ENCODE measurements at places on chromosomes 2 and 18.

- DNase-seq = no peak
These were observed 14.8 kb upstream of the C2orf66 start for GRCh38 chr2:196823750-196824522.

DNA sequence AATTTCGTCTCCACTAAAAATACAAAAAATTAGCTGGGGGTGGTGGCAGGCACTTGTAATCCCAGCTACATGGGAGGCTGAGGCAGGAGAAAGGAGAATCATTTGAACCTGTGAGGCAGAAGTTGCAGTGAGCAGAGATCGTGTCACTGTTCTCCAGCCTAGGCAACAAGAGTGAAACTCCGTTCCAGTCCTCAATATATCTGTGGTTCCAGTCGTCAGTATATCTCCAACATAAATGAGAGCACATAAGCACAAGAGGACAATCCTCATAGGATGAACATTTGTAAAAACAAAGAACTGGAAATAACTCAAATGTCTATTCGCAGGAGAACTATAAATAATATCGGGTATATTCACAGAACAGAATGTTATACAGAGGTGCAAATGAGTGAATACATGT is 13.1 kb upstream of the PLEK start:
- no peak for DNase-seq

DNA sequence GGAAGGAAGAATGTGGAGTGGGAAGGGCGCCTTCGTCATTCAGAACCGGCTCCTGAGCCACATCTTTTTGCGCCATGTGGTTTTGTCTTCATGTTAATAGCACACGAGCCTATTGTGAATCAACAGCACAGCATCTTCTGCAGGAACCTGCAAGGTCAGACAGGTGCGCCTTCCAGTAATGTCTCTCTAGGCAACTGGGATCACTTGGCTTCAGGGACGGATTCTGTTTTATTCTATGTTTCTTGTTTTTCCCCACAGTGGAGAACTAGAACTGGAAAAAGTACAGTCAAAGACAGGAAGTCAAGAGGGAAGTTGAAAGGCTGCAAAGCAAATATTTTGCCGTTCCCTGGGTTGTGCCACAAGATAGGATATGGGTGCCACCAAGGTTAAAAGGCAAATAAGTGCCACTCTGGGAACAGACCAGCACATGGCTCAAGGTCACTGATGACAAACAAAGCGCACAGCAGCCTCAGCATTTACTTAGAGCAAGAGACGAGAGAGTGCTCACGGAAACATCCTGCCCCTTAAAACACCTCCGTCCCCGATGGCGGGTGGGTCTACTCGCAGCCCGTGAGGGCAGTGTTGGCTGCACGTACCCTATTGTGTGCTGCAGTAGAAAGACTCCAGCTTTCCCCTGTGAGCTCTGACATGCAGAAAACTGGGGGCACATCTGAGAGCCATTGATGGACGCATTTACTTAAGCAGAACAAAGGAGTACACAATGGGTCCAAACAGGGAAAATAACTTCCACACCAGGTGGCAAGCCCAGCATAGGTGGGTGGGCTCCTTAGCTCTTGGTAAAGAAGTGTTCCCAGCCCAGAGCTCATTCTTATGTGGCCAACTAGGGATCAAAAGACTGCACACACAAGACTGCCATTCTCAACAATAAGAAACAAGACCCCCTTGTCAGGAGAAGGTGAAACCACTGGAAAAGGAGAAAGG is 107.2 kb upstream of the PARD3B start:
- no peak for DNase-seq

GRCh38 chr18:459814-460593 is 40.5 kb downstream of the COLEC12 start:
- no peak for DNase-seq

- DNase-seq = no peak
These were observed 32.0 kb upstream of the CAB39 start for GRCh38 chr2:230680463-230681170.

DNA sequence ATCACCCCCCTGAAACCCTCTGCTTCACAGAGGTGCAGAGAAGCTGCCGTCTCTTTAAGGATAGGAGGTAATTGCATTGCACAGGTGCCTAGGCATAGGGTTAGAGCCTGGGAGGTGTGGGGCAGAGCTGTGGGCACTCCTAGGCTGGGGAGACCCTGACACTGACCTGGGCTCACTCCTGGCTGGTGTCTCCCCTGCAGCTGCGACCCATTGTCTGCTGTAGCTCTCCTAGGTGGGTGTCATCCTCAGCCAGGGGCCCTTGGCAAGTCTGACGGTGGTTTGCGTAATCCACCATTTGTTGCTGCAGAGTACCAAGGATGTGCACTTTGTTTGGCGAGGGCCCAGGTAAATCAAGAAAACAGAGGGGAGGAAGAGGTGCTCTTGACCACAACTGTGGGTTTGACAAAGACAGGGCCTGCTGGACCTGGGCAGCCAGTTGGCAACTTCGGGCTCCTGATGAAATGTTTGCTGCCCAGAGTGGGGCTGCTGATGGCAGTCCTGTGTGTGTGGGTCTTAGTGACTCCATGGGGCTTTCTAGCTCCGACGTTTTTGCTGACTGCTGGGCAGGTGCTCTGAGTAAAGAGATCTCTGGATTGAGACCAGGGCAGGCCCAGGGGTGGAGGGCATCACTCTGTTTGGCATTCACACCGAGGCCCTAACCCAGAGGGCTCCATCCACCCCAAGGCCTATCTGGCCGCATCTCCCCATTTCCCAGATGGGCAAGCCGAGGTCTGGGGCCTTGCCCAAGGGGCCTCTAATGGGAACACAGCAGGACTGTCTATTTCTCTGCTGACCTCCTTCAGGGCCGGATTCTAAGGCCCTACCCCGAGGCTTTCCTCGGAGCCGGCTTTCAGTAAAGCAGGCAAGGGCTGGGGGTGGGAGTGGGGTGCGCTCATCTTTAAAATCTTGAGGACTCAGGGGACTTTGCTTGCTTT is 67.7 kb downstream of the EDAR start:
- no peak for DNase-seq

DNA sequence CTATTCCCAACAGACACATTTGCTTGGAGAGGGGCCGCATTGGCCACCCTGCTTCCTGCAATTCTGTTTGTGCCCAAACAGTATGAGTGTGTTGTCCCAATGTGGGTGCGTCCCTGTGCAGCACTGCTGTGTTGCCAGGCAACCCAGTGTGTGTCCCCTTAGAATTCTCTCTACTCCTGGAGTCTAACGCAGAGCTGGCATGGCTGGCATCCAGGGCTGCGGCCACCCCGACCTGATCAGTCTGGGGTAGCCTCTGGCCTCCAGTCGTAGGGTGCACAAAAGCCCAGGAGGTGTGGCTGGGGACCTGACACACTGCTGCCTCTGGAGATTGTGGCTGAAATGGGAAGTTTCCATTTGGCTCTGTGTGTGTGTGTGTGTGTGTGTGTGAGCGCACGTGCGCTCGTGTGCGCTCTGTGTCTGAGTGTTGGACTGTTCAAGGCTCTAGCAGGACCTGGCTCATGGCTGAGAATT is 48.0 kb downstream of the TEX44 start:
- DNase-seq = no peak

GRCh38 chr18:45771587-45772480 is 47.9 kb downstream of the SLC14A1 start:
- no peak for DNase-seq

DNA sequence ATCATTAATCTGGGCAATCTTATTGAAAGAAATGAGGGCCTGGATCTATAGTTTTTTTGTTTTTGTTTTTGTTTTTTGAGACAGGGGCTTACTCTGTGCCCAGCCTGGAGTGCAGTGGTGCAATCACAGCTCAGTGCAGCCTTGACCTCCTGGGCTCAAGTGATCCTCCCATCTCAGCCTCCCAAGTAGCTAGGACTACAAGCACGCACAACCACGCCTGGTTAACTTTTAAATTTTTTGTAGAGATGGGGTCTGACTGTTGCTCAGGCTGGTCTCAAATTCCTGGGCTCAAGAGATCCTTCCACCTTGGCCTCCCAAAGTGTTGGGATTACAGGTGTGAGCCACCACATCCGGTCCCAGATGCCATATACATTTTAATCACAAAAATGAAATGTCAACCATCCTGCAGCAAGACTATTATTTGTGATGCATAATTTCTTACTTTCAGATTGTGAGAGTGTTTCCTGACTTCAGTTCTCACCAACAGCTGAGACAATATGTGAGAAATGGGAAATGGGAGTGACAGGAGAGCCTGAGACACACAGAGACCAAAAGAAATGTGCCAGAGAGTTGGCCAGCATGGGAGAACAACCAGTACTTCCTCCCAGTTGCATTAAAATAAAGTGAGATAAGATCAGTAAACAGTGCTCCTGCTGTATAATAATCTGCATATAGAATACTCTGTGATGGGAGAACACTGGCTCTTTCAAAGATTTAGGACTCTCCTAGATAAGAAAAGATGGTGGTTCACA is 87.6 kb downstream of the METTL8 start:
- DNase-seq = no peak

DNA sequence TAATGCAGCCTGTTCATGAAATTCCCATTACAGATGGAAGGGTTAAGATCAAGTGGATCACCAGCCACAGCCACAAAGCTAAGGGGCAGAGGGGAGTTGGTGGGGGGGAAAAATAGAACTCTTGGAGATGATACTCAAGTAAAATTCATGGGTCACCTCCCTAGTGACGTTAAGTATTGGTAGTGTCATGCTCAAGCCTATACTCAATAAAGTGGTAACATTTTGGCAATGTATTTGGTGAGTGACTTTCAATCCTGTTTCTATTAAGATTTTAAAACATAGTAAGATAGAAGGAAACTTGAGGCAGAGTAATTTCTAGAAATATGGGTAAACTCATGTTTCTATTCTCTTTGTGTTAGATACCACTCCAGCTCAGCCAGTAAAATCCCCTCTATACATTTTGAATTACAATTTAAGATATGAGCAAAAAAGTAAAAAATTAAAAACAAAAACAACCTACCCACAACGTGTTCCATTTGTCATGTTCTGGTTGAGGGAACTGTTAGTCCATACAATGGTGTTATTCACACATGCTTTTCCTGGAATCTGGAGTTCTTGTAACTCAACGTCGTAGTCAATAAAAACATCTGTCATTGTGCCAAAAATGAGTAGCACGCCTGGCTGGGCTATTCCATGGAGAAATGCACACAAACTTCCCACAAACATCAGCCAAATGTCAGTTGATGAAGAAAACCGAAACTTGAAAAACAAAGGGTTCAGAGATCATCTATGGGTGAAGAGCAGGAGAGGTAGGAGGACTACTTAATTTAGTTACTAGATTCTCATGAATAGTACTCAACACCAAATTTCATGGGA is 18.1 kb downstream of the ABCB11 start:
- DNase-seq = no peak

DNA sequence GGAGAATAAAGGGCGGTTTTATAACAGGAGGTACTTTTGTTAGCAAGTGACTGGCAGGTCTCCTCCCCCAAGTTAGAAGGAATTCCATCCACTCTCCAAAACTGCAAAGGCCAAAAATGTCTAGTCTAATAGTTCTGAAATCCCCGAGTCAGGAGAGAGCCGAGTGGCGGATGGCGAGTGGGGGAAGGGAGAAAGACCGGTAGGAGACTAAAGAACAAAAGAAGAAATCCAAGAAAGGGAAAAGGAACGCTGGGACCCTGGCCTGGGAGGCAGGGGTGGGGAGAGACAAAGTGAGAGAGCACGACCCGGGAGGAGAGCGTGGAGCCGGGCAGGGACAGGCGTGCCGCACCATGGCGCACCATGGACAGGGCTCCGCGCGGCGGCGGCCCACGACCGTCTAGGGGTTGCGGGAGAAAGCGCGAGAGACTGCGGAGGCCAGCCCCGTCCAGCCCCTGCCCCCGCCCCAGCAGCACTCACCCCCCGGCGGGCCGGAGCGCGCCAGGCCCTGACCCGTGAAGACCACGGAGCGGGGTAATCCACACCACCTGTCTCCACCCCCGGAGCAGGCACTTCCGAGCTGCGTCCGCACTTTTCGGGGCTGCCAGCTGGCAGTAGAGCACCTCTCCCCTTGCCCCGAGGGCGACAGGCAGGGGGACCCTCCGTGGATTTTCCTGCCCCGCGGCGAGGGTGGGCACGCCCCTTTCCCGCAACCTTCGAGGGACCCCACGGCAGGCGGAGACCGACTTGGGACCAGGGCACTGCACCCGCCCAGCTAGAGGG is 1.6 kb downstream of the CDH2 start:
- peak; percentile 48 for DNase-seq

GRCh38 chr2:64595397-64596176 is 58.1 kb downstream of the SERTAD2 start:
- DNase-seq = peak; percentile 32

DNA sequence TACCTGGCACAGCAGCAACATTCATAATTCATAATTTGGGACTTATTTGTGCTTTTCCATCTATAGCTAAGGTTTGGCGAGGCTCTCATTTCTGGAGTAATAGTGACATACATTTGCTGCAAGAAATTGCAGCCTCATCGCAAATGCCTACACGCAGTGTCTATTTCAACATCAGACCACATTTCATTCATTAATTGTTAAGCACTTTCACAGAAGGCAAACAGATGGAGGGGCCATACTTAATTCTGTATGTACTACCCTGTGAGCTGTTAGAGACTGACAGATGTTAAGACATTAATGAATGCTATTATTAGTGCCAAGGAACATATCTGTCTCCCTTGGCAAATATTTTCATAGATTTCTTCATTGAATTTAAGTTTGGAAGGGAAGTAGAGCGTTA is 125.7 kb downstream of the UXS1 start:
- no peak for DNase-seq

DNA sequence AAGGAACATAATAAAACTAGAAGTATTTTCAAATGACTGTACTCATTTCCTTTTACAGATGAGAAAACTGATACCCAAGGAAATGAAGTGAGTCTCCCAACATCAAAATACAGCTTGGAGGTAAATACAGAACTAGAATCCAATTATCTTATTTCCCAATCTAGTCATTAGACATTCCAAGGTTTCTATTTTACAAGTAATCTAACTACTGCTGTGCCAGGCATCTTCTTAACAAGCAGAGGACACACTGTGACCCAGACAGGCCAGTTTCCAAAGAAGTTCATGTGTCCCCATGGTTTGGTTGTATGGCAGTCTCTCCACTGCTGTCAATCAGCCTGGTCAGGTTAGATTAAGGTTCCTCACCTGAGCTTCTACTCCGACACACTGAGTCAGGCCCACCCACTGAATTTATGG is 143.5 kb downstream of the THADA start:
- DNase-seq = no peak

GRCh38 chr2:96801005-96801785 is 14.9 kb upstream of the CNNM3 start:
- DNase-seq = peak; percentile 92

GRCh38 chr2:43184339-43184895 is 42.0 kb downstream of the ZFP36L2 start:
- no peak for DNase-seq

- no peak for DNase-seq
These were observed 158.5 kb downstream of the INSIG2 start for GRCh38 chr2:118246726-118247125.
